ENCODE measurements at places on chromosomes 1 and 21.

- DNase-seq = no peak
These were observed 36.9 kb downstream of the CDK18 start for GRCh38 chr1:205541161-205541886.

GRCh38 chr1:207444514-207445217 lies 9.5 kb upstream of the CR2 start:
- no peak for DNase-seq

- no peak for DNase-seq
These were observed 126.1 kb upstream of the KIAA1614 start for GRCh38 chr1:180786624-180787023.

- DNase-seq = no peak
These were observed 37.9 kb downstream of the WNT4 start for GRCh38 chr1:22104865-22105437.

- DNase-seq = no peak
These were observed 625.9 kb upstream of the PKN2 start for GRCh38 chr1:88058205-88058604.

- no peak for DNase-seq
These were observed 65.1 kb downstream of the TCP10L start for GRCh38 chr21:32519945-32520874.

- DNase-seq = no peak
These were observed 13.0 kb upstream of the EPHX4 start for GRCh38 chr1:92016720-92017316.

DNA sequence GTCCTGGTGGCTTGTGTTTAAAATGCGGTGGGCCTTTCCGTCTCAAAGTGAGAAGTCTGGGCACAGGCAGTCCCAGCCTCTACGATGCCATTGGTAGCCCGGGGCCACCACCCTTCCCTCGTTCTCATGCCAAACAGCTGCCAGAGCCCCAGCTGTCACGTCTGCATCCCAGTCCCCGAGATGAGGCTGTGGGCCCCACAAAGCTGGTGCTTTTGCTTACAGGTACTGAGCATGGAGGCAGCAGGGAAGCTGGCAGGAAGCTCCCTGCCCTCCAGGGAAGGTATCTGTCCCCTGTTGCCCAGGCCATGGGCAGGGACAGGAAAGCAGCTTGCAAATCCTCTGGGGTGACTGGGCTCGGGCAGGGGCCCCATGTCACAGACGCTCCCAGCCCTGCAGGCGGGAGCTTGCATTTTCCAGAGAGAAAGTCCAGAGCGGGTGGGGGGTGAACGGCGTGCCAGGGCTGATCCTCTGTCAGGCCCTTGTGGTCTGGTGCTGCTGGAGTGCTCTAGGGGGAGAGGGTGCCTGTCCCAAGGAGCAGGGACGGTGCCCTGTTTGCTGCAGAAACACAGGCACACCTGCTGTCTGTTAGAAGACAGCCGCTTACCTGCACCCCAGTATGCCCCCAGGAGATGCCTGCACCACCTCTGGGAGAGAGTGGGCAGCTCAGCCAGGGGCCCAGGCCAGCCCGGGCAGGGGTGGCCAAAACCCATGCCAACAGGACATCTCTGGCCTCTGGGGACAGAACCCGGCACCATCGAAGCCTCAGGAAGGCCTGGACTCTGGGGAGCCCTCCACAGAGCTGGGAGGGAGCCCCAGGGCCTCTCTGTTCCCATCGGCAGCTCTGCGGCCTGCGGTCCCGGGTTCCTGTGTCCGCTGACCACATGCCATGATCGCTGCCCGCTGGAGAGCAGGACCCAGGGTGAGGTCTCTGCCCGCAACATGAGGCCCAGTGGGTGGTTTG lies 45.9 kb downstream of the SLX9 start:
- no peak for DNase-seq

DNA sequence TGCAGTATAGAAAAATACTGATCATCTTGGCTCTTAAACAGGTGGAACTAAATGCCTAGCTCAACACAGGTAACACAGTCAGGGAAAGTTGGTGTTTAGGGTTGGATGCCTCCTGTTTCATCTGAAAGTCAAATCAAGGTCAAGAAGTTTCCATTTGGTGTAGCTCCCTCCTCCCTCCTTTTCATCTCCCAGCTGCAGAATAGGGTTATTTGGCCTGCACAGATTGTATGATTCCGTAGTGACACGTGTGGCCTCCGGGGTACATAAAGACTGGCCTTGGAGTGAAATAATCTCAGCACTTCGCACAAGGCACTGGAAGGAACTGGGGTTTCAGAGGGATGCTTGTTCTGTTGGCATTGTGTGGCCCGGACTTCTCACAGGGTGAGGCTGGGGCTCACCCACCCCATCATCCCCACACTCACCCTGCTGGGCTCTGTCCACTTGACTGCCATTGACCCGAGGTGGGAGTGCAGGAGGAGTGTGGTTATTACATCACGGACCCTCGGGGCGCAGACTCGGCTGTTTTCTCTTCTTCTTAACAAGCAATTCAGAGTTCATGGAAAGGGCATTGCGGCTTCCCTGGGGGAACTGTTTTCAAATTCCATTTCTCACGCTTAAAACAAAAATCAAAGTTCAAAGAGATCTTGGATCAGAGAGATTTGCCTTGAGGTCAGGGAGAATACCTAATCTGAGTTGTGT lies 18.4 kb downstream of the IGSF5 start:
- DNase-seq = peak; percentile 24

- no peak for DNase-seq
These were observed 34.1 kb downstream of the TRIT1 start for GRCh38 chr1:39849203-39849602.

- no peak for DNase-seq
These were observed 16.4 kb upstream of the ATP1A1 start for GRCh38 chr1:116356673-116357072.

DNA sequence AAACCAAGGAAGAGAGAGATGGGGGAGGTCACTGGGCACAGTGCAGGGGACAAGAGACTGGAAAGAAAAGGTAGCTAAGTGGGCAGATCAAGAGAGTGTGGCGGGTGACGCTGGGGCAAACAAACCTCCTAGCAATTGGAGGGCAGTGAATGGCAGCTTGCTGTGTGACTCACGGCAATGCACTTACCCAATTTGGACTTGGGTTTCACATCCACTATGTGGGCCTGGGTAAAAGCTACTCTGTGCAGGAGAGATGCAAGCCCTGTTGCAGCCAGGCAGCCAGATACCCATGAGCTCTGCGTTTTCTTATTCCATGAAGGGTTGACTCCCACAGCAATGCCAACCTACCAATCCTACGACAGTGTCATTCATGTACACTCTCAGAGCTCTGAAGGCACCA lies 9.5 kb downstream of the PLXNA2 start:
- no peak for DNase-seq

DNA sequence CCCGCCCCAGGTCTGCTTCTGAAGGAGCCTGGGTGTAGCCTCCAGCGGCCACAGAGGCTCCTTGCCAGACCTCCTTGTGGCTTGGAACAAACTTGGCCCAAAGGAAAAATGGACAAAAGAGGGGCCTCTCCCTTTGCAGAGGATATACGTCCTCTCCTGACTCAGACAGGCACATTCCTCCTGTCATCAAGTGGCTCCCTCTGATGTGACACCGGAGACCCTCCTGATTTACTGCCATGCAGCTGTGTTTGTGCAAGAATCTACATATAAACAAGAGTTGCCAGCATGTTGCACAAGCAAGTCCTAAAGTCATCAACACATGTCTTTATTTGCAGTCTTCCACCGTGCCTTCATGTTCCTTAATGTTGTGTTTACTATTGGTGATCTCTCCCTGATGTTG lies 54.1 kb upstream of the F3 start:
- no peak for DNase-seq

DNA sequence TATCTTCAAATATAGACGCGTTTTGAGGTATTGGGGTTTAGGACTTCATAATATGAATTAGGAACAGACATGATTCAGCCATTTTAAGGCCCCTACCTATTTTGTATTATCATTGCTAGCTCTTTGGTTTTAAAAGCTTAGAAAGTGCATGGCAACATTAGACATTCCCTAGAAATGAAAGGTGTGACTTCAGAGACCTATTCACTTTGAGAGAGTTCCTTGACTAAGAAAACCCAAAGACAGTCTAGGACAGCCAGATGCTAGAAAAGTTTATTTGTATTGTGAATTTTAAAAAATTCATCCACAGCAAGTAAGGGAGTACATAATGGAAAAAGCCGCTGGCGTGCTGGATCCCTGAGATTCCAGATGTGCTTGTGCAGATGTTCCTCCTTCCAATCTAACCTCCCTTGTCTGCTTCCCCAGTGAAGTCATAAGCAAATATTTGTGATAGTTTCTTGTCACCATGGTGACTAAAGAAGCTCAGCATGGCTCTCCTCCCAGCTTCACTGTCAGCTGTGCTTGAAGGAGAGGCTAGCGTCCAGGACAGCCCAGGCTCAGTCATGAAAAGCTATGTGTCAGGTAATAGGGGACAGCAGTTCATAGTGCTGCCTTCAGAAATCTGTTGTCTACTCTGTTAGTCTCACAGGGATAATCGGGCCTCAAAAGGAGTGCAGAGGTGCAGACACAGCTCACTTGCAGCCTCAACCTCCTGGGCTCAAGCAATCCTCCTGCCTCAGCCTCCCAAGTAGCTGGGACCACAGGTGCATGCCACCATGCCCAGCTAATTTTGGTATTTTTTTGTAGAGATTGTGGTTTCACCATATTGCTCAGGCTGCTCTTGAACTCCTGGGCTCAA lies 34.8 kb downstream of the KPNA6 start:
- DNase-seq = peak; percentile 46

GRCh38 chr1:218686761-218687160 lies 341.6 kb downstream of the TGFB2 start:
- no peak for DNase-seq

- peak; percentile 55 for DNase-seq
These were observed 35.3 kb downstream of the B3GALNT2 start for GRCh38 chr1:235468970-235469369.

DNA sequence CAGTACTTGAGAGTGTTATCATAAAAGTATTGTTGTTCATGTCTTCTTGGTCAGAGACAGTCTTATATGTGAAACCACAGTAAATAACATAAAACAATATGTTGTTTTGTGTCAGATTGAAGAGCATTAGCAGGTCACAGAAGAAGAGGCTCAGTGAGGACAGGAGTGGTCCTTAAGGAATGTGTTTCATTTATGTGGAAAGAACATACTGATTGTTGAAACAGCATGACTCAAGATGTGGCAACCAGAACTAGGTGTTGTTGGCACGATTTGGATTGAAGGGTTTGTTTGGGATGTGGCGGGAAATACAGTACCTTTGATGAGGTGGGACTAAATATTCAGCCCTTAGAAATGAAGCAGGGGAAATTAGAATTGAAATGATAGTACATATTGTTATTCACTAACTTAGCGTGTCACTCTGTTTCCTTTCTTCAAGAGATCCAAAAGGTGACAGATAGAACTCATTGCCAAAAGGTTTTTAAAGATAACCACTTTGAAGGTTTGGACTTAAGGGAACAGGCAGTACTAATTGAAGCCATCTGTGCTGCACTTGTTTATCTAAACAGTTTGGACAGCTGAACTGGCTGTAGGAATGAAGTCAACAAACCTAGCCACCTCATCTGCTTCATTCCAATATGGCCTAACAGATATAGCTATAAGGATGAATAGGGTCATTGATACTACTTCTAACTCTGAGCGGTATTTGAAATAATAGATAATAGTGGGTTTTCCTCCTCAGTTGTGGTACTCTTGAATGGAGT lies 14.4 kb downstream of the RALGPS2 start:
- no peak for DNase-seq

- DNase-seq = no peak
These were observed 2.1 kb downstream of the VCAM1 start for GRCh38 chr1:100721526-100722207.

DNA sequence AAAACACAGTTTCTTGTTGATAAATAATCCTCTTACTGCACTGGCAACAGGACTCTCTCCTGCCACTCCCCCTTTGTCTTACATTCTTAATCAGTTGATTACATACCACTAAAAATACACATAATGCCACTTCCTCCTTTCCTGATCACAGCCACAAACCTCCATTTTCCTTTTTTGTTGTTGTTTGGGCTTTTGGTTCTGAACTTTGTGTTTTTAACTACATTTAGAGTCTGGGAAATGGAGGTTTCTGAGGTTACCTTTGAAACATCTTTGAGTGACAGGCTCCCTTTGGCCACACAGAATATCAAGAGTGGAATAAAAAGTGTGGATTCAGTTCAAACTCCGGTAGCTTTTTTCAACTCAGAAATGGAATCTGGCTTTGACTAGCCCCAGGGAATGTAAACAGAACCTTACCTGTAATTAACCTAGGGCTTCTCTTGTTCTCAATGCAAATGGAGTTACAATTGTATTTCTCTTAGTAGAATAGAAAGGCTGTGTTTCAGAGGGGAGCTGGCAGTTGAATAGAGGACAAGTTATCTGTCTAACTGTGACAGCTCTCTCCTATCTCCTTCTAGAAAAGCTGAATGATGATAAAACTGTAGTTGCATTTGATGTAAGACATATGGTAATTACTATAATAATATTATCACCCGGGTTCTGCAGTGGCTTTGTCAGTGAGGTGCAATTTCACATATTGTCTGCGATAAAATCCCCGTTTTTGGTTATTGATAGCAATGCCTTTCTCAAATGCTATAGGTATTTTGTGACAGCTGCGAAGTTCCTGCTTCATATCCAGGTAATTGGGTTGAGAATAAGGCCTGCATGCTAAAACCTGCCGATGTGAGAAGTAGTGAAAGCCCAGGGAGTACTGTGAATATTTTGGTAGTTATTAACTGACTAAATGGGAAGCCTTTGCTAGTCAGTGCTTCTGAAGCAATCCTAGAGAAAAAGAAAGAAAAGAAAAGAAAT lies 66.9 kb downstream of the ST6GALNAC5 start:
- DNase-seq = no peak

- DNase-seq = no peak
These were observed 157.2 kb downstream of the S1PR1 start for GRCh38 chr1:101394041-101394440.

GRCh38 chr1:15799004-15799867 lies 8.2 kb downstream of the UQCRHL start:
- peak; percentile 89 for DNase-seq

DNA sequence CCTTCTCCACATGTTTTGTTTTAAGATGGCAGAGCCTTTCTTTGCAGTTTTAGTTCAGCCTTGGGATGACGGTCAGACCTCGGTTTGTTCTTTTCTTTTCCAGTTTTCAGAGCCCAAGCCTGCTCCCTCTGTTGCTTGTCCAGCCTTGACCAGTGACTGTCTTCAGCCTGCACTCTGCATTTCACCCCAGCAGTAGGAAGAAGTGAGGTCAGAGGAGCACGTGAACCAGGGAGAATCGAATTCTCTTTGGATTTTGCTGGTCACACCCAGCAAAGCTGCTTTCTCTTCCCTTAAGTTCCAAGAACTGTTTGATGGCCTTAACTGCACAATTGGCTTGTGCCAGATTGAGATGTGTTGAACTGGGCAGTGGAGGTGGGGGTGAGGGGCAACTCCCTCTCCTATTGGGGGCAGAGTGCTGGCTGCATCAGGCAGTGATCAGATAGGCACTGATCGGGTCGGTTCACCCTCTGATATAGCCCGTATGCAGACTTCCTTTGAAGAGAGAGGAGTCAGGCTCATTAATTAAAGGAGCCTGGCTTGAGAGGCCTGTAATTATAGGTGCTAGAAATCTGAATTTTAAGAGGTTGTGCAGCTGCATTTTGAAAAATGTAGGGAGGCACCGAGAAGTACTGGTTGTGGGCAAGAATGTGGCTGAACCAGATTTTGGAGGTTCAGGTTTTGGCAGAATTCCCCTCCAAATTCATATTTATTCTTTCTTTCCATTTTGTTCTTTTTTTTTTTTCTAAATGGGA lies 42.4 kb downstream of the PEX14 start:
- DNase-seq = no peak

GRCh38 chr1:16164213-16165072 lies 8.6 kb upstream of the EPHA2 start:
- peak; percentile 95 for DNase-seq

- no peak for DNase-seq
These were observed 36.6 kb upstream of the NHLH2 start for GRCh38 chr1:115877511-115877910.
